G401 (cell line): ENCODE measurements at places on chromosomes 5 and 9.

DNA sequence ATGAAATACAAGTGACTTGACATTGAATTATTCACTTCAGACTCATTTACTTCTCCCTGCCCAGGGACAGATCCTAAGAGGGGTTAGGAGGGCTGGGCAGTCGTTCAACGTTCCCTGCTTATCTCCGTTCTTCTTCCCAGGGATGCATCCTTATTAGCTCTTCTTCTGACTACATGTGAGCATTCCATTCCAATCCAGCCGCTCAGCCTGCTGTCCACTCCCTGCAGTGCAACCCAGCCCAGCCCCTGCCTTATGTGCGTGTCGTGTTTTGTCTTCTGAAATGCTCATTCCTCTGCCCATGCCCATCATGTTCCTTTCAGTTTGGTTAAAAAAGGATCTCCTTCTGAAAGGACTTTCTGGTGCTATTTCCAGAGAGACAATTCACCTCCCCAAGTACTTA, 64.7 kb upstream of the PALM2AKAP2 start:
- no peak for DNase-seq

DNA sequence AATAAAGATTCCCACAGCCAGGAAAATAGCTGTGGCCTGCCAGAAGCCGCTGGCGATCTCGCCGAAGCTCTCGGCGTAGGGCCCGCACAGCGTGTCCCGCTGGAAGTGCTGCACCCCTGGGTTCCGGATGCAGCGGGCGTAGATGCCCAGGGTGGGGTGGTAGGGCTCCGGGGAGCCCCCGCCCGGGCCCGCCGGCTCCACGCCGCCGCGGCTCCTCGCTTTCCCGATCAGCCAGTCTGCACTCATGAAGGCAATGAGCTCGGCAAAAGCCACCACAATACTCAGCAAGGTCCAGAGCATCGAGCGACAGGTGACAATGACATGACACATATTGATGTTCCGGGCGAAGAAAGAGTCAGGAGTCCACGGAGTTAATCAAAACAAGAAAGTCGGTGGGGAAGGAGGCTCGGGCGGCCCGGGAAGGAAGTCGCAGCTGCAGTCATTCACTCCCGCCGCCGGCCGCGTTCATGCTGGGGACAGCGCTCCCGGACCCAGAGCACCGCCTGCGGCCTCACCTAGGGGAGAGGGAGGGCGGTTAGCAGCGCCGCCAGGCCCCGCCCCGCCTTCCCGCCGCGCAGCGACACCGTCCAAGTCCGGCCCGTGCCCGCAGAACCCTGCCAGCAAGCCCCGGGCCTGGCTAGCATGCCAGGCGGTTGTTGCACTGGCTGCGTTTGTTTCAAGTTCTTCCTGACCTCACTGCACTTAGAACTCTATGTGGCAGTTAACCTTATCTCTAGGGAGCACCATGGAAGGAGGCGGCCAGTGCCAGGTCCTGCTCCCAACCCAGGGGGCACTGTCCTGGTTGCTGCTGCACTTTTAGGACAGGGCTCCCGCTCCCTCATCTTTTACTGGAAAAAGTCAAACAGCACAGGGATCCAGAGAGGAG, 138.4 kb downstream of the LHFPL2 start:
- DNase-seq = peak; percentile 54

- DNase-seq = peak; percentile 15
Measured at GRCh38 chr9:33297432-33297831, 7.1 kb downstream of the NFX1 start.

DNA sequence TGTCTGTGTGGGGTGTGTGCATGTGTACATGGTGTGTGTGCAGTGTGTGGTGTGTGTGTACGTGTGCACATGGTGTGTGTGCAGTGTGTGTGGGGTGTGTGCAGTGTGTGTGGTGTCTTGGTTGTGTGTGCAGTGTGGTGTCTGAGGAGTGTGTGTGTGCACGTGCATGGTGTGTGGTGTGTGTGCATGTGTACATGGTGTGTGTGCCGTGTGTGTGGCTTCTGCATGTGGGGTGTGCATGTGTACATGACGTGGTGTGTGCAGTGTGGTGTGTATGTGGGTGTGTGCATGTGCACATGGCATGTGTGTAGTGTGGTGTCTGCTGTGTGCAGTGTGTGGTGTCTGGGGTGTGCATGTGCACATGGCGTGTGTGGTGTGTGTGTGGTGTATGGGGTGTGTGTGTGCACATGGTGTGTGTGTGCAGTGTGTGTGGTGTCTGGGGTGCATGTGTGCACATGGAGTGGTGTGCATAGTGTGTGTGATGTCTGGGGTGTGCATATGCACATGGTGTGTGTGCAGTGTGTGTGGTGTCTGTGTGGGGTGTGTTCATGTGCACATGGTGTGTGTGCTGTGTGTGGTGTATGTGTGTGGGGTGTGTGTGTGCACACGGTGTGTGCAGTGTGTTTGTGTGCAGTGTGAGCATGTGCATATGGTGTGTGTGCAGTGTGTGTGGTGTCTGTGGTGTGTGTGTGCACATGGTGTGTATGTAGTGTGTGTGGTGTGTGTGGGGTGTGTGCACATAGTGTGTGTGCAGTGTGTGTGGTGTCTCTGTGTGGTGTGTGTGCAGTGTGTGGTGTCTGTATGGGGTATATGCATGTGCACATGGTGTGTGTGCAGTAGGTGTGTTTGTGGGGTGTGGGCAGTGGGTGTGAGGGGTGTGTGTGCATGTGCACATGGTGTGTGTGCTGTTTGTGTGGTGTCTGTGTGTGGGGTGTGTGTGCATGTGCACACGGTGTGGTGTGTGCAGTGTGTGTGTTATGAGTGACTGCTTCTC, 40.6 kb upstream of the ZNG1F start:
- peak; percentile 12 for DNase-seq

GRCh38 chr9:75455444-75455921, 367.2 kb downstream of the OSTF1 start:
- DNase-seq = no peak

GRCh38 chr5:179261301-179262125, 83.7 kb downstream of the ADAMTS2 start:
- DNase-seq = peak; percentile 59

DNA sequence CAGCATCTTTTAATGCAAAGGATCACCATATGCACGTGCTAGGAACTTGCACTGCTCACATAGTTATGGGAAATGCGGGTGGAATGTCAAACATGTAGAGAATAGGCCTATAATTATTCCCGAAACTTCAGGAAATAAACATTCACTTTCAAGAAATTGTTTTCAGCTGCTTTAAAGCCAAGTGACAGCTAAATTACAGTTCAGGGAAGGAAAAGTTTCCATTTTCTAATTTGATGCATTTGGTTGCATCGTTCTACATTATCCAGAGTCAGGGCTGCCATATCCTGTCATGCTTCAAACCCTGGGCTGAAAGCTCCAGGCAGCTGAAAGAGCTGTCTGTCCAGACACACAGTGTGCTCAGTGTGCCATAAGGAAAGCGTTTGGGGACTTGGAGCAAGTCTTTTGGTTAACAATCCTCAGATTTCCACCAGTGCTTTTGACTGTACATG, 518.1 kb downstream of the CSNK1G3 start:
- DNase-seq = no peak

DNA sequence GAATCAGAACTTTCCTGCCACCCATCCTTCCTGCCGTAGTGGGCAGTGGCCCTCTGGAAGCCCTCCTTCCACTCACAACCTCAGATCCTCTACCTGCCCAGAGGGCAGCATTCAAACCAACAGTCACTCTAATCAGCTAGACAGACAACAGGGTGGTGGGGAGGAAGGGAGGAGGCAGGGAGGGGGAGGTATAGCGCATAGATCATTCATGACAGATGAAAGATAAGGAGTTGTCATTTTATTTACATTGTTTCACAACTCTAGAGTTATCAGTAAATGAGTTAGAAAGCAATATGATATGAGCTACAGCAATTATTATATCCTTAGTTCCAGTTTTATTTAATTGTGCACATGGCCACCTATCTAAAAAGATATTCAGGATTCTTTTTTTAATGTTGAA, 852 bp downstream of the IL9 start:
- DNase-seq = no peak

- DNase-seq = peak; percentile 43
Measured at GRCh38 chr5:113612060-113612496, 98.6 kb downstream of the YTHDC2 start.

DNA sequence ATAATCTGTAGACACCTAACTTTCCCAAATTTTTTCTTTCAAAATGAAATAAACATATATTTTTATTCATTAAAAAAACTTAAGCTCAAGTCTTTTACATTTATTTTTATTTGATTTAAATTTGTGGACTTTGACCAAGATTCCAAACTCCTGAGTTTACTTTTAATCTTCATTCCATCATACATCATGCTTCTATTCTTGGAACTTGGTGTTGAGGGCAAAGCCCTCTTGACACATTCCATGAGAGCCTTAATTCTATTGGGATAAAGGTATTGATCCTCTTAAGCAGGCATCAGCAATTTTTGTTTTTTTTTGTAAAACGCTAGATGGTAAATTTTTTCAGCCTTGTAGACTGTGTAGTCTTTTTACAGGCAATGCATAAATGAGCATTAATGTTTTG, 53.6 kb downstream of the FBXO4 start:
- DNase-seq = no peak

DNA sequence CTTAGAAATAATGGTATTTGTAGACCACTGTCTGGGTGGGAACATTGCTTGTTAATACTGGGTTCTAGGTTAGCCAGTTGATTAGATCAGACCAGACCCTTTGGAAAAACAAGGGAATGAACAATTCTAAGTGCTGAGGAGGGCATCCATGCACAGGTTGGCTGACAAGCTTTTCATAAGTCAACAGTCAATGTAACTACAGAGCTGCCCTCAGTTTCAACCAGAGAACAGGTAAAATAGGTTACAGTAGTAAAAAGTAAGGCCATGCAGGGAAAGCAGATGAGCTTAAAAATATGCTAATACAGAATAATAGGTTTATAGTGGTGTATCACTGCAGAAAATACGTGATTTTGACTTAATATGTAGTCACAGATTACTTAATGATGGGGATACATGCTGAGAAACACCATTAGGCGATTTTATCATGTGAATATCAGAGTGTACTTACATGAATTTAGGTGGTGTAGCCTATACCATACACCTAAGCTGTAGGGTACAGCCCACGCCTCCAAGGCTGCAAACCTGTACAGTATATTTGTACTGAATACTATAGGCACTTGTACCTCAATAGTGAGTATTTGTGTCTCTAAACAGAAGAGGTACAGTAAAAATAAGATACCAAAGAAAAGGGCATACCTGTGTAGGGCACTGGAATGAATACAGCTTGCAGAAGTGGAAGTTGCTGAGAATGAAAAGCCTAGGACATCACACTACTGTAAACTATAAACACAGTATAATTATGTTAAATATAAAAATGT, 6.1 kb upstream of the FGF18 start:
- no peak for DNase-seq
